ENCODE measurements at places on chromosomes 2 and 18.

DNA sequence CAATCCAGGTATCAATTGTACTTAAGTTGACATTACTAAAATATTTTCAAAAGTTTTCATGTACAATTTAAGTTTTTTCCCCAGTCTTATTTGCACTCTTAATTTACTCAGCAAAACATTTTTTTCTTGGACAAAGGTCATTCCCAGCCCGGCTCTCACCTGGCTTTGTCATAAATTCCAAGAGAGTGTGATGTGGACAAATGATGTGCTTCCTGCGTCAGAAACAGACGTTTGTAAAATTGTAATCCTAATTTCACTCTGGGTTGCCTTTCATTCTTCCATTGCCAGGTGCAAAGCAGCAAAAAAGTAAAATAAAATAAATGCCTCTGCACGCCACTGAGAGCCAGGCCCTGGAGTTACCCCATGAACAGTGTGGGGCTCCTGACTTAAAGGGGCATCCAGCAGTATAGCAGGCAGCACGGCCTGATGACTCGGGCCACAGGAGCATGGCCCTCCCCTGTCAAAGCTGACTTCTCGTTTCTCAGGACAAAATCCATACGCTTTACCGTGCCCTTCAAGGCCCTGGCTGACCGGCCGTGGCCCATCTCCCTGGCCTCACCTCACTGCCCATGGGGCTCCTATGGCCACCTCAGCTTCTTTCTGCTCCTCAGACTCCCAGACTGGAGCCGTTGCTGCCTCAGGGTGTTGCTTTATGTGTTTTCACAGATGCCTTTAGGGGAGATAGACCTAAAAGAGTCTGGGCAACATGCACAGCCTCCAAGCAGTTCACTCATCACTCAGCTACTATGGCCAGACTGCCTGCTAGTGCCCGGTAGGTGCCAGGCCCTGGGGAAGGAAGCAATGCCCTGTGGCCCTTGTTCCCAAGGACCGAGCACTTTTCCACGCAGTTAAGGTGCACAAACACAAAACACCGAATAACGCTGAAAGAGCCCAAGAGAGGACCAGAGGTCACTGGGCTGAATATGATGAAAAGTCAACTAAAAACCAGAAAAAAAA, 7.6 kb upstream of the TMEM185B start:
- DNase-seq: no peak

DNA sequence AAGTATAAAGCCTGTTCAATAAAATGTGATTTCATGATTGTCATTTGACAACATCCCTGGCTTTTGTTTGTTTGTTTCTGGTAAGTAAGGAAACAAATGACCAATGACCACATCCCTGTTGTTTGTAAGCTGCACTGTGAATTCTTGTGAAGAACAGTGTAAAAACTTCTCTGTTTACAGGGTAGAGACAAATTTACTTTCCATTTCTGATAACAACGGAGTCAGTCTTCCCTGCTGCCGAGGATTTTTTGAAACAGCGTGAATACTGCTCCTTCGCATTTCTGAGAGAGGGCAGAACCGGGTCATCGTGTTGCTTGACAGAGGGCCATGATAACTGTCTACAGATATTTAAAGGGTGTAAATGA, 38.4 kb upstream of the CTAGE1 start:
- DNase-seq: no peak

GRCh38 chr2:102186791-102187495, at the start of gene IL1RL2:
Gene IL1RL2 (plus strand): TSS chr2:102187023. CDS start chr2:102187868, 845 bp downstream.
- DNase-seq: peak; percentile 41

DNA sequence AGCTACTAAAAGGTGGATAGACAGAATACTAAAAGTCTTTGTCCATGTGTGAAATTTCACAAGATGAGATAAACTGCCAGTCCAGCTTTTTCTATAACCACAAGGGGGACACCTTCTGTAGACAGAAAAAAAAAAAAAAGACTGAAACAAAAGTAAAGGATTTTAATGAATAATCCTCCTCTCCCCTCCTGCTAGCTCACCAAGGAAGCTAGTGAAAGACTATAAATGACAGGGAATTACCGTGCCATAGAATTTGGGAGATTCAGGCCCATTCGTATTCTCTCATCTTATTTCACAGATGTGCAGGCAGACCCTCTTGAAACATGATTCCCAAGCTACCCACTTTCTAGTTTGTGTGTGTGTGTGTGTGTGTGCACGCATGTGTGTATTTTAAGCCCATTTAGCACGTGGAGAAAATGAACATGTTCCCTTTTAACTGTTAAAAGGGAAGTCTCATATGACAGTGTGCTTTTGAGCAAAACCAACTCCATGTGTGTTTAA, 36.3 kb upstream of the SLC8A1 start:
- DNase-seq: peak; percentile 60

DNA sequence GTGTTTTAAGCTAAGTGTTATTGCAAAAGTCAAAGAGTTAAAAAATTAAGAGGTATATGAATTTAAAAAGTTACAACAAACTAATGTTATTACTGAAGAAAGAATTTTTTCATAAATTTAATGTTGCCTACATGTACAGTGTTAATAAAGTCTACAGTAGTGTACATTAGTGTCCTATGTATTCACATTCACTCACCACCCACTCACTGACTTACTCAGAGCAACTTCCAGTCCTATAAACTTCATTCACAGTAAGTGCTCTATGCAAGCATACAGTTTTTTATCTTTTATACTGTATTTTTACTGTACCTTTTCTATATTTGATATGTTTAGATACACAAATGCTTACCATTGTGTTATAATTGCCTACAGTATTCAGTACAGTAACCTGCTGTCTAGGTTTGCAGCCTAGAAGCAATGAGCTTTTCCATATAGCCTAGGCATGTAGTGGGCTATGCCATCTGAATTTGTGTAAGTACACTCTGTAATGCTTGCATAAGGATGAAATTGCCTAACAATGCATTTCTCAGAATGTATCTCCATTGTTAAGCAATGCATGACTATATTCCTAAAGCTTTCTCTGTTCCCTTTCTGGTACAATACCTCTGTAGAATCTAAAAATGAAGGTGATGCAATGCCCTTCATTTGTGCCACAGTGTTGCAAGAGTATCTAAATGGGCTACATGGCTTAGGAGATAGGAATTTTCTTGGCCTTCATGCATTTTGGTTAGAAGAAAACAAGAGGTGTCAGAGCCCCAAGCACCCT, 370.8 kb upstream of the NT5C1B start:
- peak; percentile 55 for DNase-seq

DNA sequence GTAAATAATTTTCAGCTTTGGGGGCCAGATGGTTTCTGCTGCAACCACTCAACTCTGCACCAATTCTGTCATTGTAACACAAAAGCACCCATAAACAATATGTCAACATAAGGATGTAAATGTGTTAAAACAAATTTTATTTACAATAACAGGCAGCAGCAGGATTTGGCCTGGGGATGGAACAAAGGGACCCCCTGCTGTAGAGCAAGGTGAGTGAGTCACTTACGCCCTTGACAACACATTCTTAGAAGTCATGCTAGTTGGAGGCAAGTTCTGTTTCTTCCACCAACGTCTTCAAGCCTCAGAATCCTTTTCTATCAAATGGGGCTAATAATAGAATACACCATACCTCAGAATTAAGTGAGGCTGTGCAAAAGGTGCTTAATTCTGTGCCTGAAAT, 610.2 kb upstream of the SYT4 start:
- DNase-seq: no peak

DNA sequence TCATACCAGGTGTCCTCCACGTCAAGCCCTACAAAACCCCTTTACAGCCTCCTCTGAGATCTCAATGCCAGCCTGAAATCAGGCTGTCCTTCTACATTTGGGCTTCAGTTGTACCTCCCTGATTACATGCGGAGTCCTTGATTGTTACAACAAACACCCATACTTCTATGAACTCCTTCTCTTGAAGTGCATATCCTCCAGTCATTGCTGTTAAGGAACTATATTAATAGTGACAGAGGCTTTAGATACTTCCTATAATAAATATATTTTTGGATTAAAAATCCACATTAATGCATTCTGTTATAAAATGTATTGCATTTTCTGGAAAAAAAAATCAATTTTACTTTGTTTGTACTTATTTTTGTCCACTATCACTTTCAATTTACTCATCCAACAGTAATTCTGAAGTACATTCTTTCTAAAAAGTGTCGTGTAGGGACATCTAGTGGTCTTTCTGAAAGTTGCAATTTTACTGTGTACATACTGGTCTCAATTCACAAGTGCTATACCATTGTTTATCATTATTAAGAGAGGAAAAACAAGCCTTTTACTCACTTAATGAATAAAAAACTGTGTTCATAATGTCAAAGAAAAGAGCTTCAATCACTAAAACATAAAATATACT, 316.4 kb downstream of the DSEL start:
- DNase-seq: peak; percentile 71

- no peak for DNase-seq
Observed at GRCh38 chr2:187594801-187595200, 40.6 kb upstream of the TFPI start.

- no peak for DNase-seq
Observed at GRCh38 chr2:118524911-118525310, 322.5 kb downstream of the EN1 start.

GRCh38 chr2:96816836-96817702, 1.0 kb downstream of the CNNM3 start:
- no peak for DNase-seq

GRCh38 chr18:46289463-46289862, 185.3 kb downstream of the HAUS1 start:
- DNase-seq: no peak

- no peak for DNase-seq
Observed at GRCh38 chr2:10089565-10090190, 9.5 kb upstream of the CYS1 start.

- peak; percentile 51 for DNase-seq
Observed at GRCh38 chr2:86372641-86373502, 35.4 kb upstream of the REEP1 start.

GRCh38 chr2:46776687-46777327, 138.8 kb downstream of the MCFD2 start:
- DNase-seq: peak; percentile 72

DNA sequence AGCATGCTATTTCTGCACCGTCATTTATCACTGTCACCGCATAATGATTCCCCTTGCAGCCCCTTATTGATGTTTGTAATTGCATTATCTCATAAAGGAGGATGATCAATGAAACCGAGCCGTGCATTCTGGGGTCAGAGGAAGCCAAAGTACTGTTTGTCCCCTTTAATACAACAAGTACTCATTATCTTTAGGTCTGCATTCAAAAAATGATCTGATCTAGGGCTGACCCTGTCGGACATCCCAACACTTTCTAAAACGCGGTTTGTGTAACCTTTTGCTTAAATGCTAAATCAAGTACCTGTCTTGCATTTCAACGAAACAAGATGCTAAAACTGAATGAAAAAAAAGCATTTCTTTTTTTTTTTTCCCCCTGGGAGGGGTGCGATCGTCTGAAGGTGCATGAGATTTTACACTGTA, 143.8 kb downstream of the MEIS1 start:
- no peak for DNase-seq
